T follicular helper cell (primary cell): ENCODE measurements at places on chromosomes 7 and 10.

DNA sequence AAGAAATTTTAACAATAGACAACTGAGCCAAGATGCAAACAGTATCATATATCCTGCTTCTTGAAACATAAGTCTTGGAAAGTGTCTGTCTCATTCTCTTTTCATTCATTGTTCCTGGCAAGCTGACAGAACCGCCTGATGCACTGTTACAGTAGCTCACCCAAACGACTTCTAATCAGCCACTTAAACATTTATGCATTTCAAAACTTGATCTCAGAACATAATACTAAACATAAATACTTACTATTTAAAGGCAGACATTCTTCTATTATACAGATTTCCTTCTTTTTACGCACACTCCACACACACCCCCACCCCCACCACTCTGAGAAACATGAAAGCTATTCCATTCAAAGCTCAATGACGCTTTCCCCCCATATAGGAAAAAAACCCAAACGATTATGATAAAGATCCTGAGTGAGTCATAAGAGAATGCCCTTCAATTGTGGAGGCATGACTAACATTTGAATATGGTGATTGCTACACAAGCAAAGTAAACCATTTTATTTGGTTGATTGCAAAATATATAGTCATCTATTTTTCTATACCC lies 30.5 kb downstream of the SHTN1 start:
- DNase-seq: no peak

DNA sequence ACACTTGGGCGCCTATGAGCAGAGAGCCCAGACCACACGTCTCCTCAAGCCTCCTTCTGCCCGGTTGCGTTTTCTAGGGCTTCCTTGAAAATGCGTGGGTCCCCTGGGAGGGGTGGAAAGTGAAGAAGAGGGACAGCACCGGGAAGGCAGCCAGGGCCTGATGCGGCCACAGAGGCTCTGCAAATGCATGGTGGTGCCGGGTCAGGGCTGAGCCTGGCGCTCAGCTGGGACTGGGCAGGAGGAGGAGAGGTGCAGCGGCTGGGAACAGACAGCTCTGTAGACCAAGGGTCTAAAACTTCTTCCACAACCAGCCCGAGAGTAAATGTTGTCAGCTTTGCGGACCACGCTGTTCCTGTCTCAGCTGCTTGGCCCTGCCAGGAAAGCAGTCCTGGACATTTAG lies 1.6 kb downstream of the DPYSL4 start:
- DNase-seq: no peak

GRCh38 chr10:12906051-12906541 lies 95.4 kb downstream of the CCDC3 start:
- DNase-seq: no peak

DNA sequence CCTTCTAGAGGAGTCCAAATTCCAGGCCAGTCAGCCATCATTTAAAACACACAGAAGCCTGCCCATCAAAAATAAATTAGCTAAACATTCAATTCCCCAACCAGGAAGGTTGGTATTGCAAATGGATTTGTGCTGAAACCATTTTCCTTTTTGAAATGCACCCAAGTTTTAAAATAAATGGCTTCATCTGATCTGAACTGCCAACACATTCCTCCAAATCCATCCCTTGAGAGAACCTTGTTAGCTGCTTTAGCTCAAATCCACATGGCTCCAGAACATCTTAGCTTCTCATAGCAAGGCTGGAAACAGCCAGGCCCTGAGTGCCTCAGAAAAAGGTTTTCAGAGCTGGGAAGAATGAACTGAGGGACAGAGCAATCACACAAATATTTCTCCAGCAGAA lies 306.3 kb downstream of the FZD1 start:
- no peak for DNase-seq

GRCh38 chr10:43380610-43381222 lies 9.3 kb downstream of the FXYD4 start:
- no peak for DNase-seq

GRCh38 chr10:63698787-63699150 lies 177.6 kb downstream of the REEP3 start:
- DNase-seq: no peak

GRCh38 chr10:102800611-102801335 lies 36.4 kb downstream of the CYP17A1 start:
- no peak for DNase-seq

DNA sequence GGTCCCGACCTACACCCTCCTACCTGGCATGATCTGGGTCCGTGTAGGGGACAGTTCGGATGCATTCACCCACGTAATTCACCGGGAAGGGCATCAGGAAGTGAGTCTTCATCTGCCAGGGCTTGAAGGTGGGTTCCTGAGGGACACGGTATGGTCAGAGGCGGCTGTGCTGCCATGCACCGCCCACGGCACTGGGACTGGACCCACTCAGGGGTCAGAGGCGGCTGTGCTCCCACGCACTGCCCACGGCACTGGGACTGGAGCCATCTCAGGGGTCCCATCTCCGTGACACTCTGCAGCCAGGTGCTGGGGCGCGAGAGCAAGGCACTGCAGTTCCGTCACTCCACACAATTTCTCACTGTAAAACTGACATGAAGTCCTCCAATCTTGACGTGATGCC lies 29.2 kb downstream of the PITRM1 start:
- DNase-seq: no peak

GRCh38 chr10:36183726-36184125 lies 541.6 kb upstream of the FZD8 start:
- DNase-seq: no peak

- DNase-seq: no peak
These were observed 61.1 kb downstream of the WDFY4 start for GRCh38 chr10:48745662-48746245.

- DNase-seq: no peak
These were observed 85.5 kb downstream of the PARD3 start for GRCh38 chr10:34729619-34730018.

GRCh38 chr7:111183321-111183720 lies 92.4 kb downstream of the LRRN3 start:
- DNase-seq: no peak

- no peak for DNase-seq
These were observed 15.5 kb upstream of the SLC18A3 start for GRCh38 chr10:49594594-49594993.

DNA sequence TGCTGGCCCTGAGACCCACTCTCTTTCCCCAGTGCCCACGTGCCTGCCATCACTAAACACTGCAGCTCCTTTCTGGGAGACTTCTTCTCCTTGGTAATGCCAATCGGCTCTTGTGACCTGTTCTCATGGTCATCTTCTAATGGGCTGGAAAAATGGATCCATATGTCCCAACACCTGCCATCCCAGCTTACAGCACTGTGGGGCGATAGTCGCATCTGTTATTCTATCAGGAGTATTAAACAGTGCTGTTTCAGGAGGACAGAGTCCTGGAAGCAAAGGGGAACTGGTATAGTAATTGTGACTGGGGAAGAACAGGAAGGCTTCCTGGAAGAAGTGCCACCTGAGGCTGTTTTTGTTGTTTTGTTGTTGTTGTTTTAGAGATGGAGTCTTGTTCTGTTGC lies 411.2 kb downstream of the GLRX3 start:
- DNase-seq: no peak

- no peak for DNase-seq
These were observed 344.2 kb upstream of the ADARB2 start for GRCh38 chr10:2081501-2081900.

DNA sequence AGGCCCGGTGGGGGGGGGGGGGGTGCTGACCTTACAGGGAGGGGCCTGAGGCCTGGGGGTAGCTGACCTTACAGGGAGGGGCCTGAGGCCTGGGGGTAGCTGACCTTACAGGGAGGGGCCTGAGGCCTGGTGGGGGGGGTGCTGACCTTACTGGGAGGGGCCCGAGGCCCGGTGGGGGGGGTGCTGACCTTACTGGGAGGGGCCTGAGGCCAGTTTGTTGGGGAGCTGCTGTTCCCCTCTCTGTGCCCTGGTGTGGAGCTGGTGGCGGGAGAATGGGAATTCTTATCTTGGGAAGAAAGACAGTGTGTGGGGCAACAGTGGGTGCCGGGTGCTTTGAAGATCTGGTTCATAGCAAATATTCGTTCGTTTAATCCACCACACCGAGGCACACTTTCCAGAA lies 46.6 kb upstream of the CFAP46 start:
- no peak for DNase-seq

GRCh38 chr10:128914681-128915080 lies 552.4 kb upstream of the MGMT start:
- DNase-seq: no peak

DNA sequence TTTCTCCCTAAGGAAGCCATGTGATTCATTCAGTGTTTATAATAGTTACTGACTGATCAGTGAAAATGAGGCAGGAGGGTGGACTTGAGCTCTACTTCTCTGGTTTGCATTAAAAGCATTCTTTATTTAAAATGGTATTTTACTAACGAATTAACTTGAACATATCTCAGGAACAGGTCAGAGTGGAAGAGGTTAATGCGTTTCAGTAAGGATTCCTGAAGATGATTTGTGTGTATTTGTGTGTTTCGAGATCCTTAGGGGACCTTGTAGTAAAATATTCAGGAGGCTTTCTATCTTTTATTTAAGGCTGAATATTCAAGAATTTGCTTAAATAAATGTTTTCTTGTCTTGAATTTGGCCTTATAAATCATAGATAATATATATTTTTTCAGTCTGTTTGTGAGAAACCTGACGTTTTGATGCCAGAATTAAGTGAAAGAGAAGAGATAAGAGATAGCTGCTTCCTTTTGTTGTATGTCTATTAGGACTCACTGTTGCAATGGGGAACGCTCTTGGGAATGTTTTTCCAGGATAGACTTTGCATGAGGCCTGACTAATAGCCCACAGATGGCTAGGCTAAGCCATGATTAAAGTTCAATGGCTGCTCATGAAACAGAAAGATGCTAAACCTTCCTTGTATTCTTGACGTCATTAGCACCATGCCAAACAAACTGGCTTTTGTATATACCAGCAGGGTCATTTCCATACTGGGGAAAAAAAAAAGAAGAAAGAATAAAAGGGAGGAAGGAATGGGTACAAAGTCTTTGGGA lies 93.8 kb upstream of the MTPN start:
- no peak for DNase-seq

DNA sequence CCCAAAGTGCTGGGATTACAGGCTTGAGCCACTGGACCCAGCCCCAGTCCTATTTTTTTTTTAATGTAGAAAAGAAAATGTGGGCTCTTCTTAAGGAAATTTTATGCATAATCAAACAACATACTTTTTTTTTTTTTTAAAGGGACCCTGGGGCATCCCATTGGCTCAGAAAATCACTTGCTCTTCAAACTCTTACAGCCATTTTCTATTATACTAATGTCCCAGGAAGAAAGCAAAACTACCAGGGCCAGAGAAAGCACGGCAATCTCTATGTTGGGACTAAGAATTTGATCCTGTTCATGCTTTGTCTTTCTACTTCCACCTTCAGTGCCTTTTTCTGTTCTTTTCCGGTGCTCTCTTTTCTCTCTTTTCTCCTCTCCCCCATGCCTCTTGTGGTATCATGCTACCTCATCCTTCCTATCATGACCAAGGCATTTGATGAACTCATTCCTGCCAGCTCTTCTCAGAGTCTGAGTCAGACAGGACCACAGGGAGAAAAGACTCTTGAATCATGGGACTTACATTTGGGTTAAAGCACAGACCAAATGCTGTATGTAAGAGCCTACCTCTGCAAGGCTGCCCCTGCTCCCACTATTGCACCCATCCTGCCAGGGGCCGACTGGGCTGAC lies 76.4 kb upstream of the CCNY start:
- no peak for DNase-seq

GRCh38 chr10:119859420-119860258 lies 13.0 kb downstream of the MCMBP start:
- DNase-seq: no peak
